CD4-positive, alpha-beta T cell treated with Interferon gamma for 1 hour (primary cell): ENCODE measurements at places on chromosomes 2 and 18.

- DNase-seq, result no peak
These were observed 5.2 kb downstream of the ERMN start for GRCh38 chr2:157320409-157320808.

- no peak for DNase-seq
These were observed 368.1 kb upstream of the HNRNPA3 start for GRCh38 chr2:176844461-176844860.

DNA sequence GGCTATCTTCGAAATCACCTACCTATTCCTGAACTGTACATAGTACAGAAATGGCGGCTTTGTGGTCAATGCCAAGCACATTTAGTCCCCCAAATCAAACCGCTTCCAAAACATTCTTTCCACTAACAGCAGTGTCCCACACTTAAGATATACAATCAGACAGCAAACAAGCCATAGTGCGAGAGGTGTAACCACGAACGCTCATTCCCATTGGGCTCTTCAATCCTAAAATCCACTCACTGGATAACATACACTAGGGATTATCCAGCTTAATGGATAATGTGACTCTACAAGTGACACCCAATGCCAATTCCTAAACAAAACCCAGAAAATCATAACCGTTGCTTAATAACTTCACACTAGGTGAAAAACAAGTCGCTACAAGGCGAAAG, 2.0 kb downstream of the XPO1 start:
- no peak for DNase-seq

GRCh38 chr2:84449055-84449454, 10.0 kb downstream of the SUCLG1 start:
- no peak for DNase-seq

- DNase-seq, result no peak
These were observed 2.3 kb upstream of the TMEM37 start for GRCh38 chr2:119429225-119429981.

DNA sequence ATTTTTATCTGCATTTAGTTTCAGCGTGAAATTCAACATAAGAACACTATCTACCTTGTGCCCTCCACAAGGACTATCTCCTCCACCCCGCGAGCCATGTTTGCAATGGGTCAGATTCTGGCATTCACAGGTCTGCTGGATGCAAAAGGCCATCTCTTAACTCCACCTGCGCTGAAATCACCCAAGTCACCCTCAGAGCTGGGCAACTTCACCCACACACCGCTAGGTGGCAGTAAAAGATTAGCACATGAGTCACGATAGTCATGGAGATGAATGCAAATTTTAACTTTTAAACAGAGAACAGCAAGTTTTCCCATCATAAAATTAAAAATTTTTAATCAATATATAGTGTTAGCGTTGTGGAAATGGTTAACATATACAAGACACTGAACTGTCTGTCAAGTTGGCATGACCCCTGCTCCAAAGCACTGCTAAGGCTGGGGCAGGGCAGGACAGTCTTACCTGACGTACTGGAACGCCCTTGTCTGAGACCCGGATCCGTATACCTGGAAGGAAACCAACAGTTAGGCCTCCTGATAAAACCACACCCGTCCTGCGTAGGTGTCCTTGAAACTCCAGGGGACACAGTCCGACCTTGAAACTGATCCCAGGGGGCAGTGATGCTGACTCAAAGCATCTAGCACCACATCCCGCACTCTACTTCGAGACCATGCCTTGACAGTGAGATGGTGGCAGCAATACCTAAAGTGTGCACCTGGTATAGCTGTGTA, 89.6 kb downstream of the UXS1 start:
- DNase-seq, result peak; percentile 60

DNA sequence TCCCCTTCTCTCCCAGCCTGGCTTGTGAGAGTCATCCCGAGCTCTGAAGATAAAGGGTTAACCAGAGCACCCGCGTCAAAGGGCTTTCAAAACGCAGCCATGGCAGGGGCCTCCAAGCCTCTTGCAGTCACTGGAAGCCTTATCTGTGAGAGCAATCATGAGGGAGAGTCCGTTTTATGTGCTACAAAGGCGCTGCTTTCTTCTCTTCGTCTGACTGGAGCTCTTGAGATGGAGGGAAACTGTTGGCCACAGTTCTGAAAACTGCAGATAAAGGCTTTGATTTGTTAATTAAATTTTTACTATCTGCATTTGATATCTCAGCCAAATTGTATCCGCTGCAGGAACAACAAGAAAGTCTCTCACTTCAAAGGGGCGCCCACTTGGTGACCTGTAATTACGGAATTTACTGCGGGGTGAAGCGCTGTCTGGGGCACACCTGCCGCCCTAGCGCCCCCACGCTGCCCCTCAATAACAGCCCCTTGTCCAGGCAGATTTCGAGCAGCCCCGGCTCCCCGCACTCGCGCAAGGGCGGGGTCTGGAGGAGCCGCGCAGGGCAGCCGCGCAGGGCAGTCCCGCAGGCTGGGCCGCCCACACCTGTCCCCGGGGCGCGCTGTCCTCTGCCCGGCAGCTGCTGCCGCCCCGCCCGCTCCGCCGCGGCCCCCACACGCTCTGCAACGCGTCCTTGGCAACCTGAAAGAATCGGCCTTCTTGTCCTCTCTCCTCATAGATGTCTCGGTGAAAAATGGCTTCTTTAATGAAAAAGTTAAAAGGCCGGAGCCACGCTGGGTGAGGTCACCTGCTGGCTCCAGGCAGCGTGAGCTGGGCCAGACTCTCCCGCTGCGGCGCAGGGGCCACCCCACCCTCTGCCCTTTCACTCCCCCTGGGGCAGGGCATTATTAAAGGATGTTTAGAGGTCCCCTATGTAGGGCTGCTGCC, 217.9 kb downstream of the VAPA start:
- DNase-seq, result no peak
